Bone marrow (tissue), 2 donors: ENCODE measurements at places on chromosomes 16 and 17.
A peak's percentile ranks its signal among the peaks of the same experiment; 100 is the strongest.

- no peak for DNase-seq
Measured at GRCh38 chr16:89100601-89101302, 7.1 kb downstream of the ACSF3 start.

- no peak for DNase-seq
Measured at GRCh38 chr17:45283711-45284110, 21.8 kb upstream of the SPATA32 start.

- DNase-seq, result no peak
Measured at GRCh38 chr17:16820979-16821543, 131.0 kb downstream of the CCDC144A start.

GRCh38 chr17:78263063-78263735, 31.8 kb downstream of the TMEM235 start:
- DNase-seq, result peak; percentile 23

GRCh38 chr16:30027588-30028437, 3.3 kb downstream of the TLCD3B start:
- DNase-seq, result no peak

GRCh38 chr17:79857095-79857494, 17.9 kb upstream of the CBX4 start:
- DNase-seq, result no peak

DNA sequence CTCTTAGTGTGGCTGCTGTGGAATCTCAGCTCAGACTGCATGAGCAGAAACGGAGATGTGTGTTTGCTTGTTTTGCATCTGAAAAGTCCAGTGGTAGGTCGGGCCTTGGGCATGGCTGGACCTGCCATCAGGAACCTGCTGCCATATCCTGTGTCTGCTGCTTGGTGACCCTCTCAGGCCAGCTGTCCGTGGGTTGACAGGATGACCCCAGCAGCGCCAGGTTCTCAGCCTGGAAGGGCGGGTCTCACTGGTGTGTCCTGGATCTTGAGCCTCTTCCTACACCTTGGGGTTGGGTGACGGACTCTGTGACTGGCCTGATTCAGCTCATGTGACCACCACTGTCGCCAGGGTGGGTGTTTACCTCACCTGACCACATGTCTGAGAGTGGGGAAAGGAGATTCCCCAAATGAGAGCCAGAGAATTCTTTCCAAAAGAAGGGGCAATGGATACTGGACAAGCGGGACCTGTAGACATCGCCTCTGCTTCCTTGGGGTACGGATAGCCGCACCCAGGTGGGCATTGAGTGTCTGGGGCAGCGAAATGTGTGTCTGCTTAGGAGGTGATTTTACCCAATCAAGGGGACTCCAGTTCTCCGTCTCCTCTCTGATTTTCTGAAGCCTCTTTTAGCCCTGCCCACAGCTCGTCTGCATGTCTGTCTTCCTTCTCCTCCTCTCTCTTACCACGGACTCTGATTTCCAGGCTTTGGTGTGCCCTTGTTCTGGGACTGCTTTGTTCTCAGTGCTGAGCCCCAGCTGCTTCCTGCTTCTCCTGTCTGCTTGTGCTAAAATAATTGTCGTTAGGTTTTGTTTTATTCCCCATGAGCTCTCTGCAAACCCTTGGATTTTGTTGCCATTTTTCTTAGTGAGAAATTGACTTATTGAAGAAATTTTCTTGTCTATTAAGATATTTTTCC, 399.7 kb downstream of the CPPED1 start:
- peak; percentile 53 for DNase-seq

- DNase-seq, result no peak
Measured at GRCh38 chr16:53737552-53737951, 33.6 kb downstream of the FTO start.

DNA sequence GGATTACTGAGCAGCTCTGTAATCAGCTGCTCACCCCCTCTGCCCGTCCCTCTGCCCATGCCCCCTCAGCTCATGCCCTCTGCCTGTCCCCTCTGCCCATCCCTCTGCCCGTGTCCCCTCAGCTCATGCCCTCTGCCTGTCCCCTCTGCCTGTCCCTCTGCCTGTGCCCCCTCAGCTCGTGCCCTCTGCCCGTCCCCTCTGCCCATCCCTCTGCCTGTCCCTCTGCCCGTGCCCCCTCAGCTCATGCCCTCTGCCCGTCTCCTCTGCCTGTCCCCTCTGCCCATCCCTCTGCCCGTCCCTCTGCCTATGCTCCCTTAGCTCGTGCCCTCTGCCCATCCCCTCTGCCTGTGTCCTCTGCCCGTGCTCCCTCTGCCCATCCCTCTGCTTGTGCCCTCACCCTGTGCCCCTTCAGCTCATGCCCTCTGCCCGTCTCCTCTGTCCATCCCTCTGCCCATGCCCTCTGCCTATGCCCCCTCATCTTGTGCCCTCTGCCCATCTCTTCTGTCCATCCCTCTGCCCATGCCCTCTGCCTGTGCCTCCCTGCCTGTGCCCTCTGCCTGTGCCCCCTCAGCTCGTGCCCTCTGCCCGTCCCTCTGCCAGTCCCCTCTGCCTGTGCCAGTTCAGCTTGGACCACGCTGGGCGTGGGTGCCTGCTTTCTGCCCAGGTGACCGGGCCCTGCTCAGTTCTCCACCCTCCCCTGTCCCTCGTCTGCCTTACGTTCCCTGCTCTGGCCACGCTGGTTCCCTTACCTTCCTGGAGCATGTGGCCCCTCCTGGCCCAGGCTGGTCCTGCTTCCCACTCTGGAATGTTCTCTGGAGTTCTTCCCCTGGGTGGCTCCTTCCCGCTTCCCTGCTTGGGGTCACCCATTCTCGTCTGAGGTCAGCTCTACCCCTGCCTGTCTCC, 97.6 kb downstream of the NPIPB11 start:
- no peak for DNase-seq
